ENCODE measurements at places on chromosomes 11 and 22.

DNA sequence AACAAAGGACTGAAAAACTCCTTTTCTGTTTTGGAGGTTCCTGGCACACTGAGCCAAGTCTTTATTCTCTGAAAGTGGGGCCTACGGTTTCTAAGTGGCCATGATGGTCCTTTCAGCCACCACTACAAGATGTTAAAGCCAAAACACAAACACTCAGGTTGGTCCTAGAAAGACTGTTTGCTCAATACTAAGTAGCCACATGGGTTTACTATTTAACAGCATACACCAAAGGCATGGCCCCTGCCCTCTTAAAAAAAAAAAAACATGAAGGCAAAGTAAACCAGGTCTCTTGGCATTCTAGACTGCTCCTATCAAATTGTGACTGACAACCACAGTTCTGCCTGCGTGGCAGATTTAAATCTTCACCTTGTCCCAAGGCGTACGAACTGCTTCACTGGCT is 123.6 kb upstream of the BID start:
- no peak for DNase-seq

GRCh38 chr11:10864688-10865087 is 6.8 kb upstream of the ZBED5 start:
- DNase-seq: no peak

GRCh38 chr11:109155291-109155690 is 266.7 kb upstream of the C11orf87 start:
- no peak for DNase-seq

DNA sequence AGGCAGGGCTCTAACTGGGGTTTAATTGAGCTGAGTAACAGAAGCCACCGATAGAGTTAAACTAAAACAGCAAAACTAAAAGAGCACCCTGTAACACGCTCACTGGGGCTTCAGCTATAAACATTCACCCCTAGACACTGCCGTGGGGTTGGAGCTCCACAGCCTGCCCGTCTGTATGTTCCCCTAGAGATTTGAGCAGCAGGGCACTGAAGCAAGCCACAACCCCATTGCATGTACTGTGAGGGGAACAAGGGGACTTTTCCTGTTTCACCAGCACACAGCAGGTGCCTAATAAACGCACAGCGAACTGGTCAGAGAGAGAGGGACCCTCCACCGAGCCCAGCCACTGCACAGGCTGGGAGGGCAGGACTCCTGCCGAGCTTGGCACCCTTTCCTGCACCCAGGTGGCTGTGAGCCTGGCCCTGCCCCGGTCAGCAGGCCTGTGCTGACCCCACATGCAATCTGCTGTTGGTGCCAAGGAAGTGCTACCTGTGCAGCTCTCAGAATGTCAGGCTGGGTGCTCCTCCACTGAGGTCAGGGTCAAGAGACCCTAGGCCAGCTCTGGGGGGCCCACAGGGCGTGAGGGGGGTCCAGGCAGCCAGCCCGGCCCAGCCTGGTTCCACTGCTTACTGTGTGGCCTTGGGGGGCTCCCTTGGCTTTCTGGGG is 31.9 kb downstream of the RTN4R start:
- DNase-seq: no peak

- DNase-seq: peak; percentile 33
Measured at GRCh38 chr22:43883012-43883661, 8.7 kb downstream of the PNPLA5 start.

DNA sequence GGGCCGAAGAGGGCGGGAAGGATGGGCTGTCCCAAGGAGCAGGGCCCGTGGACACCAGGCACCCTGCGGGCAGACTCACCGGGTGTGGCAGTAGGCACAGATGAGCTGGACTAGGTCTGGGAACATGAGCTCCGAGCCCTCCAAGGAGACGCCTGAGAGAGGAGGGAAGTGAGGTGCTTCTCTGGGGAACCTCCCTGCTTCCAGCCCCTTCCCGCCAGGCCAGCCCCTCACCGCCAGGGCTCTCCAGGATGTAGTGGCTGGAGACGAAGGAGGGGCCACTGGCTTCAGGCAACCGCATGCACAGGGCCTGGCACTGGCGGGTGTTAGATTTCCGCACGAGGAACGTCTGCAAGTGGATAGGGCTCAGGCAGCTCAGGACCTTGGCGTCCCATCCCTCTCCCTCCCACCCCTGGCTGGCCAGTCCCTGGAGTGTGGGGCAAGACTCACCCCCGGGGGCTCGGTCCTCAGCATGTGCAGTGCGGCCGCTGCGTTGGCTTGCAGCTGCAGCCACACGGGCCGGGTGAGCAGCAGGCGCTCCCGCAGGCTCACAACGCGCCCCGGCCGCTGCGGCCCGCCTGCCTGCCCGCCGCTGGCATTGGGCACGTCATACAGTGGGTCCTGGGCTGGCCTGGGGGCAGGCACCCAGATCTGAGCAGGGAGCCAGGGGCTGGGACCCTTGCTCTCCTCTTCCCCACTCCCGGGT is 552 bp downstream of the RIN1 start:
- no peak for DNase-seq

- DNase-seq: no peak
Measured at GRCh38 chr11:125871391-125872137, 15.9 kb upstream of the HYLS1 start.

- DNase-seq: no peak
Measured at GRCh38 chr11:64637334-64638017, 46.5 kb downstream of the SLC22A12 start.

GRCh38 chr11:130177782-130178181 is 18.2 kb downstream of the ST14 start:
- no peak for DNase-seq

GRCh38 chr22:31952094-31952401 is 7.7 kb downstream of the YWHAH start:
- DNase-seq: no peak

- DNase-seq: no peak
Measured at GRCh38 chr11:116637766-116638165, 135.0 kb downstream of the BUD13 start.

GRCh38 chr11:129881570-129882170 is 13.7 kb downstream of the NFRKB start:
- peak; percentile 36 for DNase-seq

DNA sequence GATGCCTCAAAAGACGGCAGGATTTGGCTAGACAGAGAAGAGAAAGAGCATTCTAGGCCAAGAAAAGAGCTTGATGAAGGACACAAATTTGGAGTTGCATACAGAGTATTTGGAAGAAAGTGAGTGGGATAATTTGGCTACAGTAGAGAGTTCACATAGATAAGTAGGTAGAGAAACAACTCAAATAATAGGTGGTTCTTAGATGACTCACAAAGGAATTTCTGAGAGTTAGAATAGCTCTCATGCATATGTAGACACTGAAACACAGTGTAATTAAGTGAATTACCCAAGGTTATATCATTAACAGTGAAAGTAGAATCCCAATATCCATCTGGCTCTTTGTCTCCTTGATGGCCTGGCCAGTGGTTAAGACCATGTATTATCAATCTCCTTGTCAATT is 228.6 kb upstream of the DDI1 start:
- DNase-seq: no peak

DNA sequence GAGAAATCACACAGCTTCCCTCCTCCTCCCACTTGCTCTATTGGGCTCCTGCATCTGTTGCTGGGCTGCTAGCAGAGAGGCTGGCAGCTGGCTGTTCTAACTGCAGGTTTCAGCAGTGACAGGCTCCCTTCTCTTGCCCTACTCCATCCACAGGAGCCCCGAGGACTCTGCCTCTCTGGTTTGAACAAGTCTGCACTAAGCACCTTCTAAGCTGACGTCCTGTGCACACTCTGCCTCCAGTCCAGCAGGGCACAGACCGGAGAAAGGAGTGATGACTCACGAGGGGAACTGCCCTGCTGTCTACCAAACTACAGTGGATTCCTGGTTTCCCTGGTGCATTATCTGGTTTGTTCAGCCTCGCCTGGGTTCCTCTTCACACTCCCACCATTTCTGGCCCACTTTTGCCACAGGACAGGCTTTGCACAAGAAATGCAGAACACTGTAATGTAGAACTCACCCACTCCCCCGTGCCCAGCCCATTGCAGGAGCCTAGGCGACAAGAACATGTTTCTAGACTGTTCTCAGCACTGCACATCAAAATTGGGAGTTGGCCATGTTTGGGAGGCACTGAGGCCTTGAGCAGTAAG is 26.0 kb downstream of the IL10RA start:
- peak; percentile 41 for DNase-seq

- no peak for DNase-seq
Measured at GRCh38 chr11:73160005-73160760, 18.1 kb upstream of the FCHSD2 start.

- no peak for DNase-seq
Measured at GRCh38 chr22:46633334-46633890, 13.2 kb downstream of the GRAMD4 start.

- DNase-seq: no peak
Measured at GRCh38 chr22:41380993-41381328, 781 bp upstream of the TEF start.

GRCh38 chr11:78828676-78829075 is 254.0 kb upstream of the NARS2 start:
- DNase-seq: no peak

- DNase-seq: no peak
Measured at GRCh38 chr11:22467741-22468140, 129.6 kb downstream of the SLC17A6 start.

- DNase-seq: no peak
Measured at GRCh38 chr11:119643212-119643875, 85.7 kb downstream of the NECTIN1 start.

DNA sequence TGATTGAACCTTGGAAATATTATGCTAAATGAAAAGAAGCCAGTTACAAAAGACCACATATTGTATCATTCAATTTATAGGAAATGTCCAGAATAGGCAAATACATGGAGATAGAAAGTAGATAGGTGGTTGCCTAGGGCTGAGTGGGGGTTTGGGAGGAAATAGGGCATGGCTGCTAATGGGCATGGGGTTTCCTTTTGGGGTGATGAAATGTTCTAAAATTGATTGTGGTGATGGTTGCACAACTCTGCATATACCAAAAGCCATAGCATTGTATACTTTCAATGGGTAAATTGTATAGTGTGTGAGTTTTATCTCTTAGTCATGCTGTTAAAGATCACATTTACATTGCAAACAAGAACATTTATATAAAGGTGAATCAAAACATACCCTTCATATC is 48.7 kb downstream of the LDLRAD3 start:
- DNase-seq: no peak

DNA sequence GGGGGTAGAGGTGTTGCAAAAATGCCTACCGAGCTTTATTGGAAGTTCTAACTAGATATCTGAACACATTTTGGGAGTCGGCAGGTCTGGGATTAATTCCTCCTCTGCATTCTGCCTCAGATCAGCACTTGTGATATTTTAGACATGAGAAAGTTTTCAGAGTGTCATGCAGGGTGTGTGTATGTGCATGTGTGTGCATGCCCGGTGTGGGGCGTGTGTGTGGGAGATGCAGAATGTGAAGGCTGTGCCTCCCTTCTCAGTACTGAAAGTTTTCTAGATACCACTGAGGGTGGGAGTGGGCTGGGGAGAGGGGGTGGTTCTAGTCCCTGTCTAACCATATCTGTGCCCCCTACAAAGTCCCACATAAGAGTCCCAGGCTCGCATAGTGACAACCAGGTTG is 180.0 kb upstream of the NTM start:
- DNase-seq: no peak
